Head of caudate nucleus (tissue), 42 donors: ENCODE measurements at places on chromosomes 13 and 19.

DNA sequence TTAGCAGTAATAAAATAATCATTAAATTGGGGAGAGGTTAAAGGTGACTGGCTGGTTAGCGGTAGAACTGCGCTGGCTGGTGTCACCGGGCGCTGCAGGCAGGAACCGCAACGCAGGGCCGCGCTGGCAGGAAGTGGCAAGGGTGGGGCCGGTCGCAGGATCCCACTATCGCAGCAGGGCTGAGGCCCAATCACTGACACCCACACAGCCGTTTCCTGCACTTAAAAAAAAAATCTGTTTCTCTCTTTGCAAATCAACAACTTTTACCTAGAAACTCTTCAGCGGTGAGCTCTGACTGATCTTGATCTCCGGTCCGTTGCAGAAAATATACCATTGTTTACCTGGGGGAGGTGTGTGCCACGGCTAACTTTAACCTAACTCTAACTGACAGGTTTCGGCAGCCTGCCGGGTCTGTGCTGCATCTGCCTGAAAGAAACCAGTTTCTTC lies 46.9 kb downstream of the KLF2 start:
- no peak for DNase-seq

DNA sequence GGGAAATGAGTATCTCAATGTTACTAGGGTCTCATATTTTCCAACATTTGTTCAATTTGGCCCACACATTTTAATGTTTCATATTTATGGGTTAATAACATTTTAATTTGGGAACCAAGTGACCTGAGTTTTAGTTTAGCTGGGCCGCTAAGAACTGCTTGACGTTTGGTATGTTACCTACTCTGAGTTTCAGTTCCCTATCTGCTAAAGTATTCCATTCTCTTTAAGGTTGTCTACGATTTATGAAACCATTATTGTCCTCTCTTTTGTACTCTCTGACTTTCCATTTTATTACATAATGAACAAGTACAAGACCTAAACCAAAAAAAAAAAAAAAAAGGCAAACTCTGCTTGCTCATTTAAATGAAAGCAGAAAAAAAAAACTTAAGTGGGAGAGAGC lies 89.9 kb downstream of the FGF14 start:
- no peak for DNase-seq

DNA sequence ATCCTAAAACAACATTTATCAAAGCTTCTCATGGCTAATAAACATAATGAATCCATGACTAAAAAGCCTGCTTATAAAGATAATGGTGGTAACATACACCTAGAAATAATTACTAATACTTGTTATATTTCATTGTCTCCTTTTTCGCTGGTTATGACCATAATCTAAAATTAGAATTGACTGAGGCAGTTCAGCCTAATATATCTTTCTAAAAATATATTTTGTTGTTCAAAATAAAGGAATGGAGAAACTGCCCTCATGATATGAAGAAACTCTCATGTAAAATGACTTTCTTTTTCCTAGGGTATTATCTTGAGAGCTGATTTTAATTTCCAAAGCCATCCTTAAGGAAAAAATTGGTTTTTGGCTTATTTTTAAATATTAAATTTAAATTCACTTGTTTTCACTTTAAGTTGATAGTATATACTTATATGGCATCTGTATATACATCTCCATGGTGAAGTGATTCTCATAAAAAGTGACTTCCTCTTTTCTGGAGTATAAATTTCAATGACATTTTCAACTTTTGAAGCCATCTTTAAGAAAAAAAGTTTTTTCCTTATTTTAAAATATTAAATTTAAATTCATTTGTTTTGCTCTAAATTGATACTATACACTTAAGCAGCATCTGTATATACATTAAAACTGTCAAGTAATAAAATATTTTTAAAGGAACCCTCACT lies 204.6 kb downstream of the VWA8 start:
- DNase-seq: no peak

- DNase-seq: peak; percentile 95
Observed at GRCh38 chr19:5686647-5687359, 3.3 kb upstream of the RPL36 start.

GRCh38 chr19:35868172-35868822 lies at the start of gene APLP1:
TSS of gene APLP1 (plus strand) at chr19:35868574. CDS start at chr19:35868637, 63 bp downstream.
- peak; percentile 97 for DNase-seq

- DNase-seq: no peak
Observed at GRCh38 chr13:75691183-75691582, 55.1 kb downstream of the LMO7 start.

DNA sequence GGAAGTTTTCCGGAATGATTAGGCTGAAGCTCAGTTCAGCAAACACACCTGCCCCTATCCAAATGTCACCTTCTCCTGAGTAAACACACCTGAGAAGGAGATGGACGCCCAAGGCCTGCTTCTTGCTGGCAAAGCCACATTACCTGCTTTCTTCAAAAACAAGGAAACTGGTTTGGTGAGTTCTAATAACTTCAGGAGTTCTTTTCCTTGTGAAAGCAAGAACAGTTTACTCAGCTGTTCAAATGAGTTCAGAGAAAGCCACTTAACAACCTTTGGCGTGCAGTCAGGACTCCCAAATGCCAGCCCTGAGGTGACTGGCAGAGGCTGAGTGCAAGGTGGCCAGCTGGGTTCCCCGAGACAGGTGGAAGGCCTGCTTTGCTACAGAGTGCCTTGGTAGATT lies 160.5 kb downstream of the STK24 start:
- DNase-seq: no peak

DNA sequence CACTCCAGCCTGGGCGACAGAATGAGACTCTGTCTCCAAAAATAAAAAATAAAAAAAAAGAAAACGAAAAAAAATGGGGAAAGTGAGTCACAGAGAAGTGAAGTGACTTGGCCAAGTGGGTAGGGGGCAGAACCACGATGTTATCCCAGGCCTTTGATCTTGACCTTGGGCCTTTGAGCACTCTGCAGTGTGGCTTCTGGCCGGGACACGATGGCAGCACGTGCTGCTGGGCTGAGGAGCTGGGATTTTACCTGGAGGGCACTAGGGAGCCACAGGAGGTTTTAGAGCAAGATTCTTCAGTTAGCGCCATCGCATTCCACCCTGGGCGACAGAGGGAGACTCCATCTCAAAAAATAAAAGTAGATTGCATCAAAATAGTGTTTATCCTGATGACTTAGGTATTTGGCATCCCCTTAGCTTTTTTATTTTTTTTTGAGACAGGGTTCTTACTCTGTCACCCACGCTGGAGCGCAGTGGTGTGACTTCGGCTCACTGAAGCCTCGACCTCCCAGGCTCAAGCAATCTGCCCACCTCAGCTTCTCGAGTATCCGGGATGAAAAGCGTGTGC lies 4.3 kb upstream of the TLE5 start:
- DNase-seq: no peak

- DNase-seq: no peak
Observed at GRCh38 chr13:77016251-77016812, 10.6 kb downstream of the FBXL3 start.

DNA sequence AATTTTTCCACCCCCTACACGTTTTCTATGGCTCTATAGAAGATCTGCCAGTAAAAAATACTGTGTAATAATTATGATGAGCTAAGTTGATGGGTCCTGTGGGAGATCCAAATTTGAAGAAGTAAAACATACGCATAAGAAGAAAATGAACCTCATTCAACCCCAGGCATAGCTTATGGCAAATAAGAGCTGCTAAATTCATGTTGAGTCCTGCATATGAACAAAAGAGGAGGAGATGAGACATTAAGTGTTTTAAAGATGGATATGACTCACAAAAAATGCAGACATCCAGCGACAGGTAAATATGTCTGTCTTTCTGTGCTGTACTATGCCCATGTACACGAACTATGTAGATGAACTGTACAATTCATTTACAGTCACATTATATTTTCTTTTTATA lies 101.9 kb downstream of the LIG4 start:
- DNase-seq: no peak

DNA sequence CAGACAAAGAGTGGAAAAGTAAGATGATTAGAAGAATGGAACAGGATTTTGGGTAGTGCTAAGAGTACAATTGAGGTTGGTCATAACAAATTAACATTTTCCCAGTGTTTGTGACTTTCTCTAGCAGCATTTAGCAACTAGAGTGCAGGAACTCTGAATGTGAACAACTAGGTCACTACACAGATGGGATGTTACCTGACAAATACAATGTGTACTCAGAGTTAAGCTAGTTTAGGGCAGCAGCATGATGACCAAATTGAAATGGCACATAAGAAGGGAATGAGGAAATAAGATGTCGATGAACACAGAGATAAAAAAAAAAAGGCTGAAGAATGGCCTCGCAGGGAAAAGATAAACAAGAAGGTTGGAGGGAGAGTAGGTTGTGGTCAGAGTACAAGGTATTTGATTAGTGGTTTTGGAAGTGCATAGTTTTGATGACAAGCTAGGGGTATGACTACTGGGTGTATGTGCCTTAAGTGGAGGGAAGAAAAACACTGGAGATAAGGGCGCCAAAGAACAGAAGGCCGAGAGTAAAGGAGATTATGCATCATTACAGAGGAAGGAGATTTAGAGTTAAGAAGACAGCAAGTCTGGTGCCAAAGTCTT lies 381.1 kb downstream of the FGF14 start:
- DNase-seq: no peak

DNA sequence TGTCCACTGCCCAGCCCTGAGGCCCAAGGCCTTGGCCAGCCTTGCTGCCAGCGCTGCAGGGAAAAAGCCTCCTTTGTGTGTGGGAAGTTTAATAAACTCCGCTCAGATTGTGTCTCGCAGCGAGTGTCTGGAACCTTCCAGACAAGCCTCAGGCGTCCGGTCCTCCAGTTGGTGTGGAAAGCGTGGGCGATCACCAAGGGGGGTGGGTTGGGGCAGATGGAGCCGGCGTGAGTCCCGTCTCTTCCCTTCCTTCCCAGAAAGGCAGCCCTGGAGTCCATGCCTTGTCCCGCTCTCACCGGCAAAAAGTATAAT lies 4.6 kb downstream of the STK11 start:
- peak; percentile 68 for DNase-seq

GRCh38 chr13:98541701-98542203 lies 35.2 kb downstream of the STK24 start:
- no peak for DNase-seq

GRCh38 chr13:35039012-35039411 lies 96.9 kb downstream of the NBEA start:
- no peak for DNase-seq

DNA sequence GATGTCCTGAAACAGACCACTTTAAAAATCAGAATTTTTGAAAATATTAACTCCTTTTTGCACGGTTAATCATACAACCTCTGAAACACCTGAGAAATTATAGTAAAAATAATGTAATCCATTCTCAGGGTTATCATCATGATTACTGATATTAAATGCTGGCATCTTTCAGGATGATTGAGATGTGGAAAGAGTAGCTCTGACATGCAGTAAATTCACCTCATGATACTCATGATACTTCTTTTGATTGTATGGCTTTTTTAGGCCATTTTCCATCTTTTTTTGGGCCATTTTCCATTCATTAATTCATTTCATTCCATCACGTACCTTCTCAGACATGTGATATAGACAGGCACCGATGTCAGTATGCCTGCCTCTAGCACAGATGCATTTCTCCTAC lies 85.1 kb downstream of the FGF14 start:
- no peak for DNase-seq

DNA sequence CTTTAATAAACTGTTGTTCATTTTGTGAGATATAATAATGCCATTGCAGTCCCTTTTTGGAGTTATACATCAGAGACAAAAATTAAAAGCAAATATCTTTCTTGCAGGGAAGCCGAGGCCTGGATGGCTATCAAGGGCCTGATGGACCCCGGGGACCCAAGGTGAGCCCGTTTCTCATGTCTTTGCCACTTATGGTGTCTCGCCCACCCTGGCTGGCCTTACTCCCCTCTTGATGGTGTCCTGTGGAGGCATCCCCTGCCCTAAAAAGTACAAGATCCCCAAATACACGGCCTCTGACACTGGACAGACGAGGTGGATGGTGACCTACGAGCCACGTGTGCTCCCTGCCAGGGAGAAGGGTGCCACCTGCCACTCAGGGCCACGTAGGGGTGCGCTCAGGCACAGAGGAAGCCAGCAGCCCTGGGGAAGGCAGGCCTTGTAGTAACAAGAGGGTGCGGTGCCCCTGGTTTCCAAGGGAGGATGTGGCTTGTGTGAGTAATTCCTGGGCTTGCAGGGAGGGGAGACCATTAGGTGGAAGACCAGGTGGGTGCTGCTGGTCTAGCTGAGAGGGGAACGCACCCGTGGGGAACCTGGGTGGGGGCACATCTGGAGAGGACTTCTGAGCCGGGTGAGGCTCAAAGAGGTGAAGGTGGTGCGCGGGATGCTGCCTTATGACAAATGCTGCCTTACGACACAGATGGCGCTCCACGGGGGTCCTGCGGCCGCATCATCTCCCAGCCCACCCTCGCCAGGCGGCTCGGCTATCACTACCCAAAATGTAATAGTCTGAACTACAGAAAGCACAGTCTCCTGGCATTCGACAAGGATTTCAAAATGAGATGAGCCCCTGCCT lies 115.6 kb downstream of the RAB20 start:
- DNase-seq: no peak

DNA sequence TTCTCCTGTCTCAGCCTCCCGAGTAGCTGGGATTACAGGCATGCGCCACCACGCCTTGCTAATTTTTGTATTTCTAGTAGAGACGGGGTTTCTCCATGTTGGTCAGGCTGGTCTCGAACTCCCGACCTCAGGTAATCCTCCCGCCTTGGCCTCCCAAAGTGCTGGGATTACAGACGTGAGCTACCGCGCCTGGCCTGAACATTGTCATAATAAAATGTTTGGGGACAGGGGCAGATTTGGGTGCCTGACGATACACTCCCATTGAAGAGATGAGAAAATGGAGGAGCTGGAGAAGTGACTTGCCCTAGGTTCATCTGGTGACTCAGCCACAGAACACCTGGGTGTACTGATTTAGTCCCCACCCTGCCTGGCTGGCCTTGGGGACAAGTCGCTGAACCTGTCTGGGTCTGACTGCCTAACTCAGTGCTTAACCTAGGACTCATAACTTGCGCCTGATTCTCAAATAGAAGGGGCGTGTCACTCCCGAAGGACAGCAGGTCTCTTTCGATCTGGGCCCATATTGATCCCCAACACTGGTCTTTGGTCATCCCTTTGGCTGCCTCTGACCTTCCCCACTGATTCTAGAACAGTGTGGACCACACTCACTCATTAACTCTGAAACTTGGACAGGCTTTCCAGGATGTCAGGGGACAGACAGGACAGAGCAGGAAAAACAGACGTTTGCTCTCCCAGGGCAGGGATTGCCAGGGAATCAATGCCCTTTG lies 7.6 kb upstream of the BICRA start:
- no peak for DNase-seq

- no peak for DNase-seq
Observed at GRCh38 chr13:36509369-36509768, 77.1 kb downstream of the CCNA1 start.

DNA sequence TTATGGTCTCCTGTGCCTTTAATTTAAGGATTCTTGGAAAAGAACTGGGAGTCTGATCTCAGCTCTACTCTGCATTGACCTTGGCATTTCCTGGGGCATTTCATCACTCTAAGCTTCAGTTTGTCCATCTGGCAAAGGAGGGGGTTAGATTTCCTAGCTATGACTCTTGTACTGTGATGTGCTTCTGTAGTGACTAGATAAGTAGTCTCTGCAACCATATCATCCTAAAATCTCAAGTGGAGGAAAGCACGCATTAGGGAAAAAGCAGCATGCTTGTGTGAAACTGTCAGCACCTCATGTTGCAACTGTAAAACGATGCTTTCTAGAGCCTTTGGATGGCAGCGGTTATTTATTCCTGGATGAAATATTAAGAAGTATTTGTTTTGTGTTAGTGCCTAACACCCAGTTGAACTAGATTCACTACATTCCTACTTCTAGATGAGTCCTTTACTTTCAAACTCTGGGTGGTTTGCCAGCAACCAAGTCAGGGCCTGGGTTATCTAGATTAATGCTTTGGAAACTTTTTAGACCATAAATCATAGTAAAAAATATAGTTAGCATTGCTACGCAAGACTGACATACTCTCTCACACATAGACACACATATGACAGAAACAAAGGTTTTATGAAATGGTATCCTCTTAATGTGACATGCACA lies 6.8 kb downstream of the WDFY2 start:
- DNase-seq: no peak
